Kidney glomerular epithelial cell (primary cell): ENCODE measurements at places on chromosomes 12 and 14.

DNA sequence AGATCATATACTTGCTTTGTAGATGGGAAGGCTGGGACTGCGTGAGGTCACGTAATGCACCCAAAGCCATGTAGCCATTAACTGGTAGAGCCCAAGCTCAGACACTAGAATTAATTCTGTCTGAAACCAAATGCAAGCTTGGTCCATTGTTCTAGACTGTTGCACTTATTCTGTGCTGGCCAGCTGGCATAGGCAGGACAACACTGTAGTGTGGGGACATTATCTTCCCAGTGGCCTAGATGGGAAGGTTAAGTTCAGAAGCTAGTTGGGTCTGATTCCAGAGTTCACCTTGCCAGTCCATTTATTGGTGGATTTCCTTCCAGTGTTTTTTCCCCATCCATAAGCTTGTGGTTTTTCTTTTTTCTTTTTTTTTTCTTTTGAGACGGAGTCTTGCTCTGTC, 39.1 kb downstream of the KLC1 start:
- no peak for DNase-seq

GRCh38 chr14:73124180-73124894, 12.0 kb upstream of the PSEN1 start:
- no peak for DNase-seq

DNA sequence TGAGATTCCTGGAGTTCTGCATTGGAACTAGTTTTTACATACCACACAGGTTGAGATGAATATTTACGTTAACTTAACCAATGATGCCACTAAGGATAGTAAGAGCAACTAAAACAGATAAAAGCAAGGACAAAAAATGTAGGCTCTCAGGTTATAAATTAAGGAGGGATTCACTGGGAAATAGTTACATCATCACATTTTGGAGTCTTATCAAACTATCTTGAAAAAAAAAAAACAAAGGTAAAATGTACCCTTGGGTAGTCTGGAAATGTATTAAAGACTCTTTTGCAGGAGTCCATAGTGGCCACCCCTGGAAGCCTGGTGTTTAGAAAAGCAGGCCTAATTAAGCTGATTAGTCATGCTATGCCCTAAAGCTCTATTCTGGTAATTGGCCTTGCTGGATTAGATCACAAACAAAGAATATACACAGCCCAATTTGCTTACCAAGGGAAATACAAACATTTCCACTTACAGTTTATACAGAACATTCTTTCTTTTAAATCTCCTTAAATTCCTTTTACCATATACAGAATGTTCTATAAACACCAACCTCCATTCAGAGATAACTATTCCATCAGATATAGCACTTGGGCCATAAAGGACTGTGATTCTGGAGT, 39.3 kb downstream of the SLC25A47 start:
- DNase-seq: no peak

DNA sequence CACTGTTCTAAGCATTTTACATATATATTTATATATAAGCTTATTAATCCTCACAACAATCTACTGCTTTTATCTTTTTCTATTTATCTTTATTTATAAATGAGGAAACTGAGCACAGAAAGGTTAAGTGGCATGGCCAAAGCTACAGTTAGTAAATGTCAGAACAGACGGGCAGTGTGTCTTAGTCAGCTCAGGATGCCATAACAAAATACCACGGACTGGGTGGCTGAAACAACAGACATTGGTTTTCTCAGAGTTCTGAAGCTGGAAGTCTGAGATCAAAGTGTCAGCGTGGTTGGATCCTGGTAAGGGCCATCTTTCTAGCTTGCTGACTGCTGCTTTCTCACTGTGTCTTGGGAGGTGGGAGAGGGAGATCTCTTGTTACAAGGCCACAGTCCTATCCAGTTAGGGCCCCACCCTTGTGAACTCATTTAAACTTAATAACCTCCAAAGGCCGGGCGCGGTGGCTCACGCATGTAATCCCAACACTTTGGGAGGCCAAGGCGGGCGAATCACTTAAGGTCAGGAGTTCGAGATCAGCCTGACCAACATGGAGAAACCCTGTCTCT, 19.8 kb downstream of the RPGRIP1 start:
- no peak for DNase-seq

GRCh38 chr12:2583091-2583497, 211.7 kb upstream of the FKBP4 start:
- peak; percentile 0 for DNase-seq

DNA sequence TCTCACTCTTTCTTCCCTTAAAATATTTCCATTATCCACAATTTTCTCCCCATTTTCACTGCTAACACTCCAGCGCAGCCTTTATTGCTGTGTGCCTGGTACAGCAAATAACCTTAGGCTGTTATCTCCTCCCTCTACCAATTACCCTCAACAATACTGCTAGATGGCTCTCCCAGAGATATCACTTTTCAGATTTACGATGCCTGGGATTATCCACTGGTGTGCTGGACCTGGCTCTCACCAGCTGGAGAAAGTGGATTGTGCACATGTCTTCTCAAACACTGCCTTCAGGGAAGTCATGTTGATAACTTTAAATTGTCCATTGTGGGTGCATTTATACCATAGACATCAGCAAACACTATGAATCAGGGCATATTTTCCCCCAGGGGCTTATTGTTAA, 101.9 kb upstream of the ADAMTS20 start:
- DNase-seq: no peak

- peak; percentile 72 for DNase-seq
Measured at GRCh38 chr12:95204141-95204866, 13.0 kb downstream of the FGD6 start.

DNA sequence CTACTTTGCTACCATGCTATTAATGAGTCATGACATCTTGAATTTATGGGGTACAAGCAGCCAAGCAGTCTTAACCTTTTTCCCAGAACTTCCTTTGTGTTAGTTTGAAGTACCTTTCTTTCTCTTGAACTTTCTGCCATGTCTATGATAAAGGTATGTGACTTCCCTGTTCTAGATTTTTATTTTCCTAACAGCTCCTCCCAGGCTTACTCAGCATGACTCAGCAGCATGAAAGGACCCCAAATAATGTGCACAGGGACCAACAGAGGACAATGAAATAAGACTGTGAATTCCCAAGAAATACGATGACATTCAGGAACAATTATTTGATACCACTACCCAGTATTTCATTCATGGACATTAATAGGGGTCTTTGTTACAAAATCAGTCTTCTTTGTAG, 60.0 kb downstream of the TTC6 start:
- DNase-seq: no peak

DNA sequence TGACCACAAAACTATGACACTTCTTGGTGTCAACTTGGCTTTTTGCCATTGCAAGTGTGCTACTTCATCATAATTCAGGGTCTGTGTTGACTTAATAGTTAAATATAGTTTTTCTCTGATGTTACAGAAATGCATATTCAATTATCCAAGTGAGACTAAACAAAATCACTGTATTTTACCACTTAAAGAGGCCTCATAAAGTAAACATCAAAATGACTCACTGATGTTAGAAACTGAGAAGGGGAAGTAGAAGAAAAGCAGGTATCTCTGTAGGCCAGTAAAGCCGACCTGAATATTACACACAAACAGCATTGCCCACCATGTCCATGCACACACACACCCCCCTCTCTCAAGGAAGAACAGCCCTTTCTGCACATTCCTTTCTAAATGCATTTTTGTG, 55.4 kb downstream of the RPAP3 start:
- no peak for DNase-seq

DNA sequence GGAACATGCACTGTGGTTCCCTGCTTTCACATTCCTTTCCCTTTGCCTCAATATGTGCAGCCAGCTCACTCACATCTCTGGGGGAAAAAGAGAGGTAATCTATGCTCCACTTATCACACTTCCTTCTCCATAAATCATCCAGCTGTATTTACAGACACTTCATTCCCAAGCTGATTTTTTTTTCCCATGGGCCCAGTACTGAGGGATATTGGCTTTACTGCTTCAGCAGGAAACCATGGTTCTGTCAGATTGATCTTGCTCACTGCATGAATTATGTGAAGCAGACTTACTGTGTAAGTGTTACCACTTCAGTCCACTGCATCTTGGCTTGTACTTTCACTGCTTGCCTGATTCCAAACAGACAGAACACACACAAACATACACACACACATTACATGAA, 555.6 kb downstream of the CCER1 start:
- DNase-seq: no peak

- DNase-seq: no peak
Measured at GRCh38 chr14:89232265-89233070, 184.6 kb downstream of the FOXN3 start.

GRCh38 chr14:50791201-50791600, 39.8 kb downstream of the NIN start:
- no peak for DNase-seq

DNA sequence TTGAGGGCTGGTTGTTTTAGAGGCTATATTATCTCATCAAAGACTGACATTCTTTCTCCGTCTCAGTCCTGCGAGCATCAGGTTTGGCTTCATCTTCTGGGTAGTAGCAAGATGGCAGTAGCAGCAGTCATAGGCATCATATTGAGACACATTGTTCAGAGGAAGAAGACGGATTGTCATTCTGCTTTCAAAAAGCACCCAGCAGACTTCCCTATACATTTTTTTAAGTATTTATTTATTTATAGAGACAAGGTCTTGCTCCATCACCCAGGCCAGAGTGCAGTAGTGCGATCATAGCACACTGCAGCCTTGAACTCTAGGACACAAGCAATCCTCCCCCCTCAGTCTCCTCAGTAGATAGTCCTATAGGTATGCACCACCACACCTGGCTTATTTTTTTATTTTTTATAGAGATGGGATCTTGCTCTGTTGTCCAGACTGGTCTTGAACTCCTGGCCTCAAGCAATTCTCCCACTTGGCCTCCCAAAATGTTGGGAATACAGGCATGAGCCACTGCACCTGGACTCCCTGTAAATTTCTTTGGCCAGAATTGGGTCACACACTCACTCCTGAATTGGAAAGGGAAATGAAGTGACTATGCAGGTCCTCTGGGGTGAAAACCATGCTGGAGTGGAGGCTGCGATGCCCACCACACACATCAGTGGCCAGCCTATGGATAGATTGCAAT, 125.4 kb downstream of the SLC38A6 start:
- no peak for DNase-seq

GRCh38 chr12:67430708-67431335, 161.7 kb downstream of the CAND1 start:
- DNase-seq: peak; percentile 24

DNA sequence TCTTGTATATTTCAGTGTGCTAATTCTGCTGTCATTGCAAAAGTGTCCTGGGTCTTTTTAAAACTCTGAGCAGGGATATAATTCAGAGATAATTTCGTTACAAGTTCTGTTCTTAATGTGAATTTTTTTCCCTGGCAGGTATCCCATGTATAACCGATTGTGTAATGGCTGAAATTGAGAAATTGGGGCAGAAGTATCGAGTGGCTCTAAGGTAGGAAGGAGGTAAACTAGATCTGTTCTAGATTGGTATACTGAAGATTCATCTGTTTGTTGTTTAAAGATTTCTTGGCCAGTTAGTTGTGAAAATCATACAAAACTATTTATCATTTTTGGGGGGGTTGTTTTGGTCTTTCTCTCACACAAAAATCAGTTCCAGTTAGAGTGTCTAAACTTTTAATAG, 10.2 kb downstream of the FCF1 start:
- DNase-seq: no peak

DNA sequence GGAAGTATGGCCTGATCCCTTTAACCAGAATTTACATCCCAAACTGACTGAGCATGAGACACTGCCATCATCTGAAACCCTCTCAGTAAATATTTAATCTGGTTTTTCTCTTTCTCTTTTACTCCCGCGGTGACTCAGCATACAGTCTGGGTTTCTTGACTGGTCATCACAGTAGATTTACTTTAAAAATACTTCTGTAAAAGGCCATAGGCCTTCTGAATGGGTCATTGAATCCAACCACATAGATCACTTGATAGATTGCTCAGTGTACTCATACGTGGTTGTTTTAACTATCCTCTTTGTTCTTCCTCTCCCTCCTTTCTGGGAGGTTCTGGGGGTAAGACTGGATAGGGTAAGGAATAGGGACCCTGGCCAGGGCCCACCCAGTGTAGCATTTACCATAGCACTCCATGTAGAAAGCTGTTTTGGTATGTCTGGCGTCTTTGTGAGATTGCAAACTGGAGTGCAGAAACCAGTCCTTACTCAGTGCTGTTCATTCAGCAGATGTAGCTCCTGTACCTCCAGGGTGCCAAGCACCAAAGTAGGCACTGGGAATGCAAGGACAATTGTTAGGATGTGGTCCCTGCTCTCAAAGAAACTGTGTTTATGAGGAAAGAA, 165.7 kb downstream of the SRGAP1 start:
- peak; percentile 98 for DNase-seq

DNA sequence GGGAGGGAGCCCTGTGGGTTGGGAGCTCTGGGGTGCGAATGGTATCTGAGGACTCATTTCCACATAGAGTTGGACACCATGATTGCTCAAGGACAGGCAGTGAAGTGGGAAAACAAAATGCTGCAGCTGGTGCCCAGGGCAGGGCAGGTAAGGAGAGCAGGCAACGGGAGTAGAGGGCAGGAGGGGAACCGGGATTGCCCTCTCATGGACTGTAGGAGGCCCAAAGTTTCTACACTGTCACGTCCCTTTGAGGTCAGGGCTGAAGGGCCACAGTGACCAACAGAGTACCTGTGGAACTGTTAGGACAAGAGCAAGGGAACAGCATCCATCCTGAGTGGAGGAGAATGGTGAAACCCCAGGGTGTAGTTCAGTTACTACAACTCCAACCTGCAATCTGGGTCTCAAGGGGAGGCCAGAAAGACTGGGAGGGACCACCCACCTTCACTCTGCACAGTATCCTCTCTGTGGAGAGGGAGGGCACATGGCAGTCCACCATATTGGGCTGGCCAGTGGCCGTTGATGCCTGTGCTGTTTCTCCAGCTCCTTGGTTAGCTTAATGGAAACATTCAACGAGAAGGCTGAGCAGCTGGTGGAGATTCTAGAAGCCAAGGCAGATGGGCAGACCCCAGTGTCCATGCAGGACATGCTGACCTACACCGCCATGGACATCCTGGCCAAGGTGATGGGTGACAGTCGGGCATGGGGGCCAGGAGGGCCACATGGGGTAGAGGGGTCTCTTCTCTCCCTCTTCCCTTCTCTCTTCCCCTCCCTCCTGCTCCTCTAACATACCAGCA, 22.2 kb downstream of the CYP46A1 start:
- DNase-seq: no peak

- peak; percentile 73 for DNase-seq
Measured at GRCh38 chr12:70590051-70590450, 47.2 kb downstream of the PTPRB start.

- DNase-seq: no peak
Measured at GRCh38 chr14:102088012-102088792, 1.4 kb upstream of the HSP90AA1 start.

- no peak for DNase-seq
Measured at GRCh38 chr14:24280797-24281460, 9.5 kb upstream of the RABGGTA start.

- DNase-seq: no peak
Measured at GRCh38 chr12:28369483-28369882, 179.2 kb downstream of the CCDC91 start.

GRCh38 chr12:2578772-2579171, 216.0 kb upstream of the FKBP4 start:
- no peak for DNase-seq
